Transverse colon (tissue), 4 donors: ENCODE measurements at places on chromosomes 5 and 9. TPM values are rescaled to one million over a fixed set of nuclear protein-coding genes. Genes with fewer than 3 reads are reported as not detected.

Gene PCDHA10
- 0.68 TPM for total RNA-seq

Gene MLANA
- total RNA-seq, result not detected

Gene PMPCA
- 61.3 TPM for total RNA-seq

Gene COL15A1
- 15.3 TPM for total RNA-seq

Gene SLC25A2
- 1.8 TPM for total RNA-seq

Gene NMUR2
- not detected for total RNA-seq

Gene TRIM14
- total RNA-seq, result 28.7 TPM

Gene TLX3
- not detected for total RNA-seq

Gene FAT2
- total RNA-seq, result not detected

Gene C1QTNF3
- total RNA-seq, result 7.8 TPM

Gene CDX1
- 249 TPM for total RNA-seq

Gene GRAMD2B
- 156 TPM for total RNA-seq

Gene SPINK6
- not detected for total RNA-seq

Gene HBEGF
- total RNA-seq, result 40.0 TPM

Gene PCDHB6
- 0.32 TPM for total RNA-seq

Gene ANKRD20A1
- total RNA-seq, result 4.5 TPM

Gene AQP3
- 15.3 TPM for total RNA-seq

Gene FOXD4L6
- not detected for total RNA-seq

Gene COL23A1
- total RNA-seq, result 1.4 TPM

Gene ACER2
- total RNA-seq, result 6.7 TPM

Gene MRRF
- 56.5 TPM for total RNA-seq

Gene PLPPR1
- not detected for total RNA-seq

Gene C7
- total RNA-seq, result 123 TPM

Gene LRRC70
- 2.7 TPM for total RNA-seq

Gene ELAVL2
- 2.2 TPM for total RNA-seq

Gene TMOD1
- 11.6 TPM for total RNA-seq

Gene HDHD3
- 156 TPM for total RNA-seq

Gene FCN1
- total RNA-seq, result not detected

Gene CTSL
- total RNA-seq, result 108 TPM

Gene CCDC192
- total RNA-seq, result not detected

Gene BTNL9
- total RNA-seq, result 2.5 TPM

Gene SLC6A18
- not detected for total RNA-seq

Gene FBP2
- total RNA-seq, result not detected

Gene PPP3R2
- not detected for total RNA-seq

Gene HK3
- 4.8 TPM for total RNA-seq

Gene IL13
- not detected for total RNA-seq

Gene WASHC1
- total RNA-seq, result 8.6 TPM

Gene PRDM9
- not detected for total RNA-seq

Gene ASS1
- total RNA-seq, result 57.9 TPM

Gene GPBP1
- 95.1 TPM for total RNA-seq

Gene GLDC
- total RNA-seq, result not detected

Gene KCNT1
- total RNA-seq, result 0.14 TPM

Gene PRDM12
- total RNA-seq, result not detected

Gene ARAP3
- 2.7 TPM for total RNA-seq

Gene OR1N2
- not detected for total RNA-seq

Gene GDF9
- total RNA-seq, result not detected

Gene FIBCD1
- 3.3 TPM for total RNA-seq

Gene ARL14EPL
- total RNA-seq, result not detected
